ENCODE measurements at places on chromosomes 4 and X.
A peak's percentile ranks its signal among the peaks of the same experiment; 100 is the strongest.

GRCh38 chrX:153507484-153508178, 9.8 kb upstream of the ATP2B3 start:
- DNase-seq: peak; percentile 70

DNA sequence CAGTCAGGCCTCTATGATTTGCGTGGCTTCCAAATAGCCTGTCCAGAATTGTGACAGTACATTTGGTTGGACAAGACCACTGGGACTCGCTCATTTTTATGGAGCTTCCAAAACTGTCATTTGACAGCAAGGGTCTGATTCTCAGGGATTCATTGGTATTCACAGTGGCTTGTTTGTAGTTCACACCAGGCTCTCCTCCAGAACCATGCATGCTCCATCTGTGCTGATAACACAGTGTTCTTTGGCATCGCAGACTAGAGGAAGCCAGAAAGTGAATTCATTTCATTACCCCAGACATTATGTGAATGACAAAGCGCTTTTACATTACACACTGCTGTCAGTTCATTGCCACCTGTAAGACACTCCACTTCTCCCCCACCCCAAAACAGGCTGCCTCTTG, 208.3 kb downstream of the ARHGAP10 start:
- DNase-seq: no peak

DNA sequence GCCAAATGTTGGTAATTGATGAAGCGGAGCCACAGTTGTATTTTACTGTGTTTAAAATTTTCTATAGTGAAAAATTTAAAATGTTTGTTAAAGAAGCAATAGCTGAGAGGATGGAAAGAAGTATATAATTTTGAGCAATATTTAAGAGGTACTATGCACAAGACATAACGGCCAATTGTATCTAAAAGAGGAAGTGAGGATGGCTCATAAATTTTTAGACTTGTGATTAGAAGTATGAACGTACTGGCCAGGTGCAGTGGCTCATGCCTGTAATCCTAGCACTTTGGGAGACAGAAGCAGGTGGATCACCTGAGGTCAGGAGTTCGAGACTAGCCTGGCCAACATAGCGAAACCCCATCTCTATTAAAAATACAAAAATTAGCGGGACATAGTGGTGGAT, 12.7 kb upstream of the HHIP start:
- DNase-seq: no peak

GRCh38 chrX:110125446-110126162, 122.7 kb downstream of the TMEM164 start:
- DNase-seq: peak; percentile 22

GRCh38 chrX:110454336-110454735, 95.7 kb downstream of the RTL9 start:
- no peak for DNase-seq

DNA sequence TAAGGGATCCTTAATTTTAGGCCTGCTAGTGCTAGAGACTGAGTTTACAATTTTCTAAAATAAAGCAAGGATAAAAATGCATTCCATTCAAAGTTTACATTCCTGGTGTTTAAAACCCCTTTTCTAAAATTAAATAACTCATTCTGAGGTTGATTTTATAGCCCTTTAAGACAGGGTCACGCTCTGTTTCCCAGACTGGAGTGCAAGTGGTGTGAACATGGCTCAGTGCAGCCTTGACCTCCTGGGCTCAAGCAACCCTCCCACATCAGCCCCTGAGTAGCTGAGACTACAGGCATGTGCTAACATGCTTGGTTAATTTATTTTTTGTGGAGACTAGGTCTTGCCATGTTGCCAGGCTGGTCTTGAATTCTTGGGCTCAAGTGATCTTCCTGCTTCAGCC, 6.8 kb upstream of the CDKL2 start:
- no peak for DNase-seq

DNA sequence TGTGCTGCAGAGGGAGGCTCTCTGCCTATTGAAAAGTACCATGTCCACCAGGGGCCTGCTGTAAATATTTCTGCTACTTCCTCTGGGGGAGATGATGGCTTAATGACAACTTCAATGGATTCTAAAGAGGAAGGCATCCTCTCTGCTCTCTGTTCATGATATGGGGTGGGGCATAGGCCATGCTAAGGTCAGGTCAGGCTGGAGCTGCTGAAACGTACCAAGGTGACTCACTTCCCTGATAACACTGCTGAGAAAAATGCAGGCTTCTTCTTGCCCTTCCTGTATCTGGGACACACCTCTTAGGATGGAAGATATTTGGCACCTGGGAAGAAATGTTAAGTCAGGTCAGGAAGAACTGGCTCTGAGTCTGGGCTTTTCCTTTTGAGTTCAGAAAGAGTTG, 31.5 kb downstream of the HS3ST1 start:
- DNase-seq: no peak

- no peak for DNase-seq
Observed at GRCh38 chr4:82560853-82561785, 669 bp downstream of the TMEM150C start.

- no peak for DNase-seq
Observed at GRCh38 chrX:68789966-68790365, 38.9 kb upstream of the EFNB1 start.

DNA sequence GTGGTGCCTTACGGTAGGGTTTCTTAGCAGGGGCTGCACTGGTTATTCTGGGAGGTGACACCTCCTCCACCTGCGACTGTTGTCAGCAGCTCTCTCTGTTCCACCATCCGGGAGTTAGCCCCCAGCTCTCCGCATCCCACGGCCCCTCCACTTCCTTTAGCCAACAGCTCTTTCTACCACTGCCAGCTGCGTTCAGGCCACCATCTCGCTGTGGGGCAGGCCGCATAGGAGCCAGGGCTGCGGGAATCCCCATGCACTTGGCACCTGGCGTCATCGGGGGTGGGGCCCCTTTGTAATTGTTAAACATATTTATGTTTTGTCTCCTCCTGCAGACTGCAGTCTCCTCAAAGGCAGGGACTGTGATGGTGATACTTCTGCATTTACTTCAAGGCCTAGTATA, 480.2 kb downstream of the SMARCA1 start:
- DNase-seq: no peak

DNA sequence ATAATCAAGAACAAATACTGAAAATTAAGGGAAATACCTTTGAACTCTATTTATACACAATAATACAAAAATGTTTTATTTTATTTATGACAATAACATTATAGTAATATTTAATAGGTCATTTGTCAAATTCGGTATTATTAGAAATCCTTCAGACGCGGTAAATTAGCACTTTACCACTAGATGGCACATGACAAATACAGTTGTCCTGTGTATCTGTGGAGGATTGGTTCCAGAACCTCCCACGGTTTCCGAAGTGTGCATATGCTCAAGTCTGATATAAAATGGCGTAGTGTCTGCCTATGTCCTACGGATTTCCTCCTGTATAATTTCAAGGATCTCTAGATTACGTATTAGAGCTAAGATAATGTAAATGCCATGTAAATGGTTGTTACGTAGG, 8.1 kb upstream of the LINC00632 start:
- peak; percentile 34 for DNase-seq

GRCh38 chr4:164706675-164707074, 47.3 kb upstream of the SMIM31 start:
- DNase-seq: no peak

DNA sequence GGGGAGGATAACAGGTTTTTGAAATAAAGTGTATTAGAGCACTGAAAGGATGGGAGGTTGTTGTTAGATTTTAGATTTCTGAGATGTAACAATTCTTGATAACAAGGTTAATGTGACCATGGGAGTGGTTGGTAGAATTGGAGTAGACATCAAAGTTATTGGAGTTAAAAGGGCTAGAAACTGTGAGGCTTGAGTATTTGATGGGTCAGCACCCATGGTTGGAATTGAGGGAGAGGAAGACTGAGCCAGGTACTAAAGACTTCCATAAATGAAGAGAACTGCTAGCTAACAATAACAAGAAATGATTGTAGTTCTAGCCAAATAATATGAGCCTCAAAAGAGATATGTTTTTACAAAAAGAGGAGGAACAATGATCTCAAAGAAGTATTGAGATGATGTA, 98.8 kb downstream of the HEPH start:
- DNase-seq: no peak
